Neural crest cell (in vitro differentiated cells): ENCODE measurements at places on chromosomes 5 and 9.

DNA sequence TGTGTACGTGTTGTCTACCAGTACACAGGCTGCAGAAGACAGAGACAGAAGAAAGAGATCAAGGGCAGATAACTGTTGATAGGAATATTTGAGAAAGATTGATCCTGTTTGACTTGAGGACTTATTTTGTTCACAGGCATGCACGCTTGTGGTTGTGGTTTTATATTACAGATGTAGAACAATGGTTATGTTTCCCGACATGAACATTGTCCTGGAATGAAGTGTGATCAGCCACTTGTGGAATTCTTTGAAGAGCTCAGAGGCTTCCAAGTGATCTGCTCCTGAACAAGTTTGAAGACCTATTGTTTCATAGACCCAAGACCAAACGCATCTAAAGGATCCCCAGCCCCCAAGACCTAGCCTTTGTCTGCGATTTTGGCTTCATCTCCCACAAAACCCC lies 13.7 kb downstream of the TEX53 start:
- no peak for DNase-seq

DNA sequence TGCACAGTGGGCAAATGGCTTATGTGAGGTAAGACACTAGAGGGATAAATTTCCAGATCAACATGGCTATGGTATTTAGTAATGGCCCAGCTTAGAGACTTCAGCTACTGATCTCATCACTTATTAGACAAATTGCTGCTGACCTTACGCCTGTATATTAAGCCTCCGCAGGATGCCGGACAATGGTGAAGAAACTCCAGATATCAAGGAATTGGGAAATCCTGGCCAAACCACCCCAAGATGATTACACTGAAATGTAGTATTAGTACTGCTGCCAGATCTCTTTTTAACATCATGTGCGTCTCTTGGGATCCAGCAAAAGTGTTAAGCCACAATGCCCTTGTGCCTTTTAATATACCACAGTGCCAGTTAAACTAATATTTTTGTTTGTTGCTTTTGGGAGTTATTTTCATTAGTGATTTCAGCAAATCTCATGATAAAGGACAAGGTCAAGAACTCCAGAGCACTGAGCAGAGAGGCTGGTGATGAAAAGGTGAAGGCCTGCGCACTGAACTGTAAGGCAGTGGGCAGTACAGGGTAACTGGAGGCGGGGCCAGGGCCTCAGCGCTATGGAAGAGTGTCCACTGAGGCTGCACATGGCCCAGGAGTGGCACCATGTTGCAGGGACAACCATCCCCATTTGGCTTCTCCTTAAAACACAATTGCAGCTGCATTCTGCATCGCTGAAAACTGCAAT lies 32.5 kb downstream of the TSTD2 start:
- no peak for DNase-seq

DNA sequence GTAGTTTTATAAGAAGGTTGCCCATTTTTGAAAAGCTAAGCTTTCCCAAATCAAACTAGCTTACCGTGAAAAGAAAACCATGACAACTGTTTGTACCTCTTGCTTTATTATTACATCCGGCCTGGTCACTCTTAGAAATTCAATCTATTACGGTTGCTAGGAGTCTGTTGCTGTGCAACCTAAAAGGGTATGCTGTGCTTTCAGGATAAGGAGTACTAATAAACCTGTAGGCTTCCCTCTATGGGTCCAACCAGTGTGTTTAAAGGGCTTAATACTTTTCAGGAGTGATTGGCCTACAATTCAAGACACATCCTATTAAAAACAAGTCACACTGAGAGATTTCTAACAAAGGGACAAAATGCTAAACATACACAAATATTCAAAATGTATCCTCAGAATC lies 27.1 kb downstream of the RFX3 start:
- no peak for DNase-seq

DNA sequence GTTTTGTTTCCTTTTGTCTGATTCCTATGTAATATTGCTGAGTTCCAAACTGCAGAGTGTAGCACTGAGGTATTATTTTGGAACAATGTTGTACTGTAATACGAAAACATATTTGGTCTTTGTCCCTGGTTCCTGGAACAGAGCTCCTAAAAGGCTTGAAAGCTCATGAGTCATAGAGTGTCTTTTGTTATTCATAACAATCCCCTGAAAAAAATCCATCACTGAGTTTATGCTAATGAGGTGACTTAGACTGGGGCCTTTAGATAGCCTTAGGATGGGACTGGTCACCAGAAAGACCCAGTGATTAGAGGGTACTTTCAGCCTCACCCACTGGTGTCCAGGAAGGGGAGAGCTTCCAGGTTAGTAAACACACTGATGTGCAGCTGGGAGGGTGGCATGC lies 132.7 kb upstream of the POU5F2 start:
- no peak for DNase-seq

DNA sequence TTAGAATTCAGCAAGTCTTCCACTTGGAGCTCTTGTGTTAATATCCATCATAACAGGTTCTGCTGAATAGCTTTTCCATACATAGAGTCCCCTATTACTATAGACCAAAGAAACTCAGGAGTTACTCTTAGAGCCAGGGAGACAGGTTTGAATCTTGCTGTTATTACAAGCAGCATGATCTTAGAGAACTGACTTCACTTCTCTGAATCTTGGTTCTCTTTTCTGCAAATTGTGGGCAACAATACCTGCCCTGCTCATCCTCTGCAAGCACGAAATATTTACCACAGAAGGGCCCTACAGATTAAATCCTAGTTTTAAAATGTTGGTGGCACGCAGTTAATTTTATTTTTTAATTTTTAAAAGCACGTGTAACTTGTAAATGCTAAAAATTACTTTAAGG lies 111.7 kb downstream of the TLR4 start:
- DNase-seq = no peak

- DNase-seq = no peak
Observed at GRCh38 chr5:73946919-73947602, 321.1 kb downstream of the ARHGEF28 start.

GRCh38 chr5:134069553-134069952 lies 44.9 kb upstream of the TCF7 start:
- DNase-seq = no peak
